ENCODE measurements at places on chromosomes 4 and X. TPM values are rescaled to one million over a fixed set of nuclear protein-coding genes. Genes with fewer than 3 reads are reported as not detected.

DNA sequence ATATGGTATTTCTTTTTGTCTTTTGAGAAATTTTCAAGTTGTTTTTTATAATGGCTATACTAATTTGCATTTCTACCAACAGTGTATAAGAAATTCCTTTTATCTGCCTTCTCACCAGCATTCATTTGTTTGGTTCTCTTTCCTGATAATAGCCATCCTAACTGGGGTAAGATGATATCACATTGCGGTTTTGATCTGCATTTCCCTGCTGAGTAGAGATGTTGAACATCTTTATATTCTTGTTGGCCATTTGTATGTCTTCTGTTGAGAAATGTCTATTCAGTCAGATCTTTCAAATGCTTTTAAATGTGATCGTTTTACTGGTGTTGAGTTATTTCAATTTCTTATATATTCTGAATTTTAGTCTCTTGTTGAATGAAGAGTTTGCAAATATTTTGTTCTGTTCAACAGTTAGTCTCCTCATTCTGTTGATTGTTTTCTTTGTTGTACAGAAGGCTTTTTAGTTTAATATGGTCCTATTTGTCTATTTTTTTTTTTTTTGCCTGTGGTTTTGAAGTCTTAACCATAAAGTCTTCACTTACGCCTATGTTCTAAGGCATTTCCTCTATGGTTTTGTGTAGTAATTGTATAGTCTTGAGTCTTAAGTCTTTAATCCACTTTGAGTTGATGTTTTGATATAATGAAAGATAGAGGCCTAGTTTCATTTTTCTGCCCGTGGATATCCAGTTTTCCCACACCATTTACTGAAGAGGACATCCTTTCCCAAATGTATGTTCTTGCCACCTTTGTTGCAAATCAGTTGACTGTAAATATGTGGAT is 1566.9 kb downstream of the STIM2 start:
- DNase-seq: no peak

GRCh38 chr4:15659768-15660570 is 4.8 kb upstream of the FBXL5 start:
- DNase-seq: no peak

GRCh38 chr4:114012749-114013148 is 33.3 kb upstream of the ARSJ start:
- no peak for DNase-seq

DNA sequence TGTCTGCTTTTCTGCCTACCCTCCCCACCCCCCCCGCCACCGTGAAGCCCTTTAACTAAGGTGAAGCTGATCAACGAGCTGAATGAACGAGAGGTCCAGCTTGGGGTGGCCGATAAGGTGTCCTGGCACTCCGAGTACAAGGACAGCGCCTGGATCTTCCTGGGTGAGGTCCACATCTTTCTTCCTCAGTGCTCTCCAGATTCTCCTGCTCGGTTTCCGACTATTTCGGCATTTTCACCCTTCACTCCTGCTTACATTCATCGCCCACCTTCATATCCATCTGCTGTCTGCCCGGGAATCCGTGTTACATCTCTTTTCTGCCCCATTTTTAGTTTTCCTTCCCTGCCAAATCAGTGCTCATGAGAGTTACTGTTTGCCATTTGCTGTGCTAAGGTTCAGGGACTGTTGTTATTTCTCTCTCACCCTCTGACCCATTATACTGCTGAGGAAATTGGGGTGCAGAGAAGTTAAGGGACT is 459 bp downstream of the RBMX2 start:
- no peak for DNase-seq

DNA sequence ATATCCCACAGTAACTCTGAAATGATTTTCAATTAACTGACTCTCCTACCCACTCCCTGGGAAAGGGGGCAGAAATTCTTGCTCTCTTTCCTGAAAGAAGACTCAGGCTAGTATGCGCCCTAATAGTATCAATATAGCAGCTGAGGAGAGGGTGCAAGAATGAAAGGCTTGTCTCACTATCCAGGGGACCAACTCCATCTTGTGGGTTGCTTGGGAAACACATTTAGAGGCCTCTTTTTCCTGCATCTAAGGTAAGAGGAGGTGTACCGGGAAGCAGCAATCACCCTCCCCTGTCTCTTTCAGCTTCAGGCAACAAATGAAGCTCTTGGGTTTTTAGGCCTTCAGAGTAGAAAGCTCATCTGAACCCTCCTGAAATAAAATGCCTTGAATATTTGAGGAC is 11.3 kb downstream of the TMEM255A start:
- no peak for DNase-seq

GRCh38 chrX:9278475-9279233 is 186.2 kb upstream of the TBL1X start:
- no peak for DNase-seq

DNA sequence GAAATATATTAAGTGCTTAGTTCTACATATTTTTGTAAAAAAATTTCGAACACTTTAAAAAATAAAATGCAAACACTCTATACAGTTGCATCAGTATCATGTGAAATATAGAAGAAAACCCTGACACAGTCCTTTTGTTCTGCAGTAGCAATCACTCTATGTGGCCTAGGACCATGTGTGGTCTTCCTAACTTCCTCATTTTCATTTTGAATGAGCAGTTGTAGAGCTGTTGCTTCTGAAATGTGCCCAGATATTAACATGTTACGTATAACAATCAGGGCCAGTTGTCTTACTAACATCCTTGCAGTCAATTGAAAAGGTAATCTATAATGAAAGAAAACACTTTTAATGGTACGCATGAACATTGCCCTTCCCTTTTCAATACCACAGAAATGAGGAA is 107.9 kb downstream of the ZNF827 start:
- no peak for DNase-seq

DNA sequence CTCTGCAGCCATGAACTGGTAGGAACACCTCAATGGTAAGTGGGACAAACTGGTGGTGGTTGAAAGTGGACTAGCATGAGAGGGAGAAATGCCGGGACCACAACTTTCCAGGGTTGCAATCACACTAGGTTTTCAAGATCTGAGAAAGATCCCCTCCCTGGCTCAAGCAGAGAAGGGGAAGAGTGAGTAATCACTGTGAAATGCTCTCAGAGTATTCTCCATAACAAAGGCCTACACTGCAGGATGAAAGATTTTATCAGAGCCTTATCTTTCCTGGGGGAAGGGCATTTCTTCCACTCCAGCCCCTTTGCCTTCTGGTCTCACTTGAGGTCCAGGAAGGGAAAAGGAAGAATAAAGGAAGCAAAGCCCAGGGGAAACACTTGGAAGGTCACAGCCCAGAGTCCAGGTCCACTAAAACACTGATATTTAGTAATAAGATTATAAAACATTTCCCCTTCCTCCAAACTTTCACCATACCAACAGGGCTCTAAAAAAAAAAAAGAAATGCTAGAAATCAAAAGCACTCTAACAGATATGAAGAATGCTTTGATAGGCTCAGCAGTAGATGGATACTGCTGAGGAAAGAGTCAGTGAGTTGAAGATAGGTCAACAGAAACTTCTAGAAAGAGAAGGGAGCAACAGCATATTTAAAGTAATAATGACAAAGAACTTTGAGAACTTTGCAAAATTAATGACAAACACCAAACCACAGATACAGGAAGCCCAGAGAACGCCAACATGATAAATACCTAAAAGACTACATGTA is 95.9 kb downstream of the WDFY3 start:
- DNase-seq: no peak

DNA sequence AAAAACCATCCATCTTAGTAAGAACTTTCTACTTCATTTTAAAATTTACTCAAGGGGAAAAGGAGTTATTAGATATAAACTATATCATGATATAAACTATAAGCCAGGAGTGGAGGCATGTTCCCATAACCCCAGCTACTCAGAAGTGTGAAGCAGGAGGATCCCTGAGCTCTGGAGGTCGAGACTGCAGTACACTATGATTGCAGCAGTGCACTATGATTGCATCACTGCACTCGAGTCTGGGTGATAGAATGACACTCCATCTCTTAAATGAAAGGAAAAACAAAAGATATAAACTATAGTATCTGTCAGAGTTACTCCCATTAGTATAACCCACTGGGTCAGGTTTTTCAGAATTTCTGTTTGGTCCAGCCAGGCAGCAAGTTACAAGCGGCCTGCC is 47.6 kb downstream of the RPS3A start:
- no peak for DNase-seq

GRCh38 chrX:69615779-69616456 is at the start of gene EDA:
TSS of gene EDA (plus strand) at chrX:69616113.
- no peak for DNase-seq

DNA sequence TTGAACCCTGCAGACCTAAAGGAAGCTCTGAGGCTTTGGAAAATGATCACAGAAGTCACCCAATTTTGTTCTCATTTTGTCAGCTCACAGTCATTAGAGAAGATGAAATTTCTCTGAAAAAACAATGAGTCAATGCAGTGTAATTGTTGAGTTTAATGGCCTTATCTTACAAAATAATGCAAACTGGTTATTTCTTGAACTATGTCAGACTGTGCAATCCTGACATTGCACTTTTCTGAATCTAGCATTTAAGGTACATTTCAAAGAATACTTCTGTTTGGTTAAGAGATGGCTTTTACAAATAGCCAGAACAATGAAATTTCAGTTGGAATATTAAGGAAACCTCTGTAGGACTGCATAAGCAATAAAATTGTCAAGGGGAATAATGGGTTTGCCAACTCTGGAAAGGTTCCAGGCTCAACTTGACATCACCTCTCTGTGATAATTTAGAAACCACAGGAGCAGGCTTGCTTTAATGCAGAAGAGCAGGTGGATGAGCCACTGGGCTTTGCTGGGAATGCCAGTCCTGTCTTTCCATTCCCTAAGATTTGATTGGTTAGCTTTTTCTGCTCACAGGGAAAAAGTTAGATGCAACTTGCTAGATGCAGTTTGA is 222.8 kb downstream of the FRMPD4 start:
- DNase-seq: no peak

- DNase-seq: no peak
Measured at GRCh38 chrX:154457491-154458115, 478 bp upstream of the PLXNA3 start.

DNA sequence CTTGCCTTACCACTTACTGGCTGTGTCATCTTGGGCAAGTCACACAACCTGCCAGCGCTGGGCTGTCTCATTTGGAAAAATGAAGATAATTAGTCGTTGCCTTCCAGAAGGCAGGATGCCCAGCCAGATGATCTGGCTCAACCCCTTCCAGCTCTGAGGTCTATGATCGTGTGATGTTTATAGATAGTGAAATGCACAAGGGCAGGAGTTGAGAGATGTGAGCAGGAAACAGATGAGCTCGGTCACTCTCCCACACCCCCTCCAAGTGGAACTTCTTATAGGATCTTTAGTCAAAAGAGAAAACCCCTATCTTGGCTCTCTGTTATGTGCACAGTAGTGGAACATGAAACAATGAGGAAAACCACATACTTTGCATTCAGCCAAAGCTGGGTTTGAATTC is 336.8 kb upstream of the PPARGC1A start:
- DNase-seq: no peak

PASD1 gene
- not detected for total RNA-seq

CNGA2 gene
- total RNA-seq: not detected

PPBP gene
- total RNA-seq: not detected

TRIM60 gene
- not detected for total RNA-seq

NUDT6 gene
- total RNA-seq: 7.5 TPM

ZNF674 gene
- total RNA-seq: 7.2 TPM

SLC10A4 gene
- 1.2 TPM for total RNA-seq
